ENCODE measurements at places on chromosomes 6 and 20. TPM values are rescaled to one million over a fixed set of nuclear protein-coding genes. Genes with fewer than 3 reads are reported as not detected.

The BCL2L1 gene
- 93.5 TPM for total RNA-seq

The KHDC1 gene
- total RNA-seq, result 4.8 TPM

The ATP6V1G2 gene
- total RNA-seq, result 6.0 TPM

The SDCBP2 gene
- 3.9 TPM for total RNA-seq

The GMEB2 gene
- 5.8 TPM for total RNA-seq

The VTA1 gene
- 36.4 TPM for total RNA-seq

The PANK2 gene
- 19.5 TPM for total RNA-seq

The CCR6 gene
- total RNA-seq, result not detected

The ZC2HC1B gene
- total RNA-seq, result not detected

The MAP7 gene
- total RNA-seq, result 1.3 TPM
